Stimulated activated CD4-positive, alpha-beta T cell treated with anti-CD3 and anti-CD28 coated beads, TNF-alpha, amount 100 ng/mL, for 4 hours (primary cell): ENCODE measurements at places on chromosomes 7 and 10.

GRCh38 chr10:32244421-32245207 is 102.3 kb downstream of the EPC1 start:
- DNase-seq, result no peak

GRCh38 chr10:32332299-32332750 is 14.6 kb downstream of the EPC1 start:
- DNase-seq, result peak; percentile 23

DNA sequence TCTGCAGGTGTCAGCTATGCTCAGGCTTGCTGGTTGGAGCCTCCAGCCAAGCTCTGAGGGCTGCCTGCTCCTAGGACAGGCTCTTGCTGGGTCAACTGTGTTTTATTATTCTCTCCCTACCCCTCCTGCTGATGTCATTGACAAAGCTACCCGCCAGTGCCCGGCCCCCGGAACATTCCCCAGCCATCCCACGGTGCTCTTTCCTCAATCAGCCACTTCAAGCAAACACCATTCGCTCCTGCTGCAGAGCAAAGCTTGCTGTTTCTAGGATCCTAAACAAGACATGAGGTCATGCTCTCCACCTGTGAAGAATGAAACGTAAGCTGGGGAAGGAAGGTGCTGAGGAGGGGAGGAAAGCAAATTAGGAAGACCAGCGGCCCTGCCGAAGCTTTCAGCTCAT is 2.1 kb upstream of the C10orf71 start:
- no peak for DNase-seq

- DNase-seq, result no peak
Observed at GRCh38 chr7:151673216-151673615, 153.5 kb upstream of the RHEB start.

DNA sequence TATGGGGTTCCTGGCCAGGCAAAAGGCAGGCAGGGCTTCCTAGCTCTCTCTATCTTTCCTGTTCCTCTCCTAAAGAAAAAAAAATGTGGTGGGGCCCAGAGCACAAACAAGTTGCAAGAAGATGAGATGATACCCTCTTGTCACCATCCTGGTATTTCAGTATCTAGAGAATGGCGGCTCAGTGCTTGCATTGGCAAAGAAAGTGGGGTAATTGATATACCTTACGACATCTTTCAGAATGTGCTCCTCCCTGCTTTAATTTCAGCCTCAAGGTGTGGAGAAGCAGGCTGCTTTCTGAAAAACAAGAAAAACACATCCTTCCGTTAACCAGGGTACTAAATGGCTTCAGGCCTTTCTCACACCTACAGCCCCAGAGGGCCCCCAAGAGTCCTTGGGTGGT is 34.5 kb upstream of the CUX1 start:
- DNase-seq, result no peak

GRCh38 chr7:71339924-71340323 is 208.0 kb downstream of the GALNT17 start:
- no peak for DNase-seq

GRCh38 chr7:23973264-23973663 is 263.2 kb downstream of the STK31 start:
- no peak for DNase-seq

DNA sequence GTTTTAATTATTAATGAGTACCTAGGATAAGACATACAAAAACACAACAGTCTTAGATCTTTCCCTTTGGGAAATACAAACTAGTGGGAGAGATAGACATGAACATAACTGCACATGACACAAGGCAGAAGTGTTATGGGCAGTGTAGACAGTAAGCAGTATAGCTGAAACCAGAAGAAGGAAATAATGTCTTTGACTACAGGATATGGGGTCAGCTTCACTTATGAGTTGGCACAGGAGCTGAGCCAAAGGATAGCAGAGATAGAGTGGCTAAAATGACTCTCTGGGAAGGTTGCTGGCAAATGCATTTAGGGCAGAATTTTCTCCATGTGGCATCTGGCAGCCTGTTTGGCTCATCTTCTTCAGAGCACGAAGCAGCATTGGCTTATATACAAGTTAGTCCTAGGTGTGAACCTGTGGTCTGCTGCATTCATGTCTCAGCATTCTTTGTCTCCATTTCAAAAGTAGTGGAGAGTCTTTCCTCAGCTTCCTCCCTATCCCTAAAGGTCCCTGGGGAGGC is 60.3 kb upstream of the FEZF1 start:
- DNase-seq, result no peak

DNA sequence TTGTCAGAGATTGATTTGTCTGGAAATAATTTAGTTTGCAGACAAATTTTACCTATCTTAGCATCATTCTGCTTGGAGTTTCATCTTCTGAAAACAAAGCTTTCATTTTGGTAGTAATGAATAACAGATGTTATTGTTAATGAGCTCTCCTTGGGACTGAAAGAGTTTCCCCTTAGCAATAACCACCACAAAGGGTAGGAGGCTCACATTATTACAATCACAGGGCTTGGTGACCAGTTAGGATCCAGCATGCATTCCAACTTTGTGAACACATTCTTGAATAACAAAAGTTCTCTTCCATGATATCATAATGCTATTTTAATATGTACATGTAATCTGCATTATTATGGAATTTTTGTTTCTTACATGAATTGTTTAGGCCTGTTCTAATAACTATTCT is 148.8 kb upstream of the VWC2 start:
- no peak for DNase-seq

- DNase-seq, result no peak
Observed at GRCh38 chr7:105127179-105127578, 113.2 kb downstream of the KMT2E start.

GRCh38 chr7:48634116-48634632 is 290.2 kb upstream of the CDC14C start:
- DNase-seq, result no peak

DNA sequence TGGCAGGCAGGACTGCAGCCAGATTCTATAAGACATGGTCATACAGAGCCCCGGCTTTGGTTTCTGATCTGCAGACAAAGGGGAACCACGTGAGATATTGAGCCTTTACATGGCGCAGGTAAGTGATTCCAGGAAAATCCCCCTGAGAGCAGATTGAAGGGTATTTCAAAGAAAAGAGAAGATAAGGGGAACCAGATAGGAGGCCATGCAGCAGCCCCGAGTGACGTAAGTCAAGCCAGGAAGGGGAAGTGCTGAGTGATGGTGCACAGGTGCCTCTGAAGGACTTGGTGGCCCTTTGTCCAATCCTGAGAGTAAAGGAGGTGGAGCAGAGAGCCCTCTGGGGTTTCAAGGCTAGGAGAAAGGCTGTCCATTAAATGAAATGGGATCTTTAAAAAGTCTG is 329.0 kb downstream of the ACTR3B start:
- DNase-seq, result no peak

DNA sequence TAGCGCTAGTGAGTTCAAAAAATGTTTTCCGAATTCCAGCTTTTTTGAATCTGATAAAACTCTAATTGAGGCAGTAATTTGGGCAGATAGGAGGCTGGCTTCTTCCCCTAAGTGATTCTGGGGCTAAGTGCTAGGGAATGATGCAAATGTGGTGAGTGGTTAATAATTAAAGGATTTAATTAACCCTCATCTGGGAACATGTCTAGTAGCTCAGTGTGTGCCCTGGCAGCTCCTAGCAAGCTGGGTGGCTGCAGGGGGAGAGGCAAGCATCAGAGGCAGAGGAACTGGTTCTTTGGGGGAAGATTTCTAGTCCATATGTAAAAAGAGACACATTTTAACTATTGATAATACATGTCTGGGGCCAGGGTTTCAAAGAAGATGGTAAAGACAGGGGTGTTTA is 354.5 kb downstream of the WDR11 start:
- no peak for DNase-seq
